SHP77 treated with DMSO at 0.1 percent for 48 hours (cell line): ENCODE measurements at places on chromosomes 1 and 21.

DNA sequence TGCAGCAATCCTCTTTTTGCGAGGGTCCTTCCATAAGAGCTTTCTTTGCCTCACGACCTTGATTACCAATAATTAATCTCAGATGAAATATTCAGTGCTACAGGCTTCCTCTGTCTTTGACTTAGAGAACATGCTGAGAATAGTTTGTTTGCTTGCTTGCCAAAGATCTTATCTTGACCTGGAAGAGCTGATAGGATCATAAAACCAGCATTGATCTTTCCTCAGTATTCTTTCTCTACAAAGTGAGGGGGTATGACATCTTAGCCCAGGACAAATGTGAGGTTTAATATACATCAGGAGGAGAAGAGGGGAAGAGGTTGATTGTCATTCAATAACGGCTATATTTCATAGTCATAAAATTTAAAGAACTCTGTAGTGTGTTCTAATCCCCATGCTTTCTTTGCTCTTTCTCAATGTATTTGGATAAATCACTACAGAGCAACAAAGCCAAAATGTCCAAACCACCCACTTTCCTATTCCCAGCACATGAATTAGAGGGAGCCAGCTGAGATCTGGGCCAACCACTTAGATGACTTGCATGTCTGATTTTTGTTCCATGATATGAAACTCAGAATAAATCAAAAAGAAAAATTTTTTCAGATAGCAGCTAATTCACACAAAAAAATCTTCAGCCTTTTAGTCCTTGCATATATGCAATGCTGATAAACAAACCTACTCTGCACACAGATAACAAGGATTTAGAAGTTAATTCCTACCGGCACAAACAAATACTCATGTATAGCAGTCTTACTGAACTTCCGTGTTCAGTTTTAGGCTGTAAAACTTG lies 50.5 kb upstream of the IPO9 start:
- DNase-seq = no peak

GRCh38 chr21:28801906-28802305 lies 190.8 kb downstream of the LTN1 start:
- DNase-seq = no peak

DNA sequence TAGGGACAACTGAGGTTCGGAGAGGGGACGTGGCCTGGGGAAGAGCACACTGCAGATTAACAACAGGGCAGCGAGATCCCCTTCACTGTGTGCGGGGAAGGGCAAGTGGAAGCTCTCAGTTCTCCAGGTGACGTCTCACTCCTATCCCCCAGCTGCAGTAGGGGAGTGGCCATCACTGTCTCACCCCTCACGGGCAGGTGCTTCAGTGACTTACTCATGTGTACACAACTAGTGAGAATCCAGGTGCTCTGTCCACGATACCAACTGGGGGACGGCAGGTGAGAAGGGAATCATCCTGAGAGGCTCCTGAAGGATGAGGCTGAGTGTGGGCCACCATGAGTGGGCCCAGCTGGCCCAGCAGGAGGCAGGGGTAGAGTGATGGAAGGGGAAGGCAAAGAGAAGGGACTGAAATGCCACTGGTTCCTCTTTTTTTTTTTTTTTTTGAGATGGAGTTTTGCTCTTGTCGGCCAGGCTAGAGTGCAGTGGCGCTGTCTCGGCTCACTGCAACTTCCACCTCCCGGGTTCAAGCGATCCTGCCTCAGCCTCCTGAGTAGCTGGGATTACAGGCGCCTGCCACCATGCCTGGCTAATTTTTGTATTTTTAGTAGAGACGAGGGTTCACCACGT lies 25.9 kb downstream of the RHBG start:
- DNase-seq = peak; percentile 45

GRCh38 chr1:12528021-12528852 lies 89.8 kb downstream of the DHRS3 start:
- peak; percentile 11 for DNase-seq

DNA sequence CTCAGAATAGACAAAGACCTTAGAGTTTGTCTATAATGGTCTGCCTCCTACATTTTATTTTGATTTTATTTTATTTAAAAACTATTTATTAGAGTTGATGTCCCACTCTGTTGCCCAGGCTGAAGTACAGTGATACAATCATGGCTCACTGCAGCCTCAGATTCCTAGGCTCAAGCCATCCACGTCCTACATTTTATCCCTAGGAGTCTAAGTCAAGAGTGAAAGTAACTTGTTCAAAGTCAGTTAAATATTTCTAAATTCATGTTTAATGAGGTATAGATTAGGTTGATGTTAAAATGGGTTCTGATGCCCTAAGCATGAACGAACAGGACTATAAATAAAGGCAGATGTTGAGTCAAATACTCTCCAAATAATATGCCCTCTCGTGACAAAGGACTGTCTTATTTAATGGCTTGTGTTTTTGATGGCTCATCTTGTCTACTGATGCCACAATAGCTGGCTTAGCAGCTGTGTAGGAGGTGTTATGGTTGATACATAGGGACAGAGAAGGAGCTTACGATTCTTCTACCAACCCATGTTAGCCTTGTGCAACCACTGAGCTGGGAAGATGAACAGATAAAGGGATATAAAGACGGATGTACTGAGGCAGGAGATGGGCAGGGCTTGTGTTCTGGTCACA lies 66.0 kb upstream of the CR1L start:
- no peak for DNase-seq

GRCh38 chr1:37479255-37480124 lies 5.1 kb downstream of the ZC3H12A start:
- peak; percentile 22 for DNase-seq
